ENCODE measurements at places on chromosomes 12 and 14. TPM values are rescaled to one million over a fixed set of nuclear protein-coding genes. Genes with fewer than 3 reads are reported as not detected.

DNA sequence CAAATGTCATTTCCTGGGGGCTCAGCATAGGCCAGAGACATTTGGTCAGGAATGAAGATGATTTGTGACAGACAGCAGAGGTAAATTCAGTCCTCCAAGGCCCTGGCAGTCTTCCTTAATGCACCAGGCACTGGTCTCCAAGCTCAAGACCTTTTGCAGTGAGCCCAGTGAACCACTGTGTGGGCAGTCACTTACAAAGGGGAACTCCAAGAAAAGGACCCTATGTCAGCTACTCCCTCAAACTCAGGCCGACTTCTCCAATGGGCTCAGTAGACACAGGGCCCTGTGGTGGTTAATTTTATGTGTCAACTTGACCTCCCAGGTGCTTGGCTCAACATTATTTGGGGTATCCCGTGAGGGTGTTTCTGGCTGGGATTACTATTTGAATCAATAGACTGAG lies 29.3 kb upstream of the PLEK2 start:
- no peak overlapping the region for H3K4me3 ChIP-seq
- no peak overlapping the region for H3K27ac ChIP-seq
- peaks cover 27% of the 10 kb centered on the region for H3K27me3 ChIP-seq
- H3K36me3 ChIP-seq: no peaks in the 10 kb centered on the region
- no peaks in the 10 kb centered on the region for H3K4me1 ChIP-seq
- DNase-seq: no peak

DNA sequence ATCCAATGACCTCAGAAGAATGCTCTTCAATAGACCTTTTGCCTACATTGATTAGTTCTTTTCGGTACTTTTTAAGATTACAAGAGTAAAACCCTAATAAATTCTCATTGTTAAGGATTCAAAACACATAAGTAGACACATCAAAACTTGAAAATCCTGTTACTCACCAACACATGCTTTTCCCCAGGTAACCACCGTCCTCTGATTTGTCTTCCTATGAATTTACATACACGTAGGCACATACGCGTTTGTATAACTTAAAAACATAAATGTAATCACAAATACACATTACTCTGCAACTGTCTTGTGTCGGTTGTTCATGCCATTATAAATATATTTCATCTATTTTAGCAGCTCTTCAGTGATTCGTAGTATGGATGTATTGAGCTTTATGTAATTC lies 910 bp upstream of the WASHC4 start:
- peaks cover 26% of the 10 kb centered on the region for H3K4me1 ChIP-seq
- DNase-seq: no peak
- peak overlapping the region; percentile 85 for H3K27ac ChIP-seq
- peaks cover 23% of the 10 kb centered on the region for H3K27me3 ChIP-seq
- peak overlapping the region; percentile 96 for H3K4me3 ChIP-seq

DNA sequence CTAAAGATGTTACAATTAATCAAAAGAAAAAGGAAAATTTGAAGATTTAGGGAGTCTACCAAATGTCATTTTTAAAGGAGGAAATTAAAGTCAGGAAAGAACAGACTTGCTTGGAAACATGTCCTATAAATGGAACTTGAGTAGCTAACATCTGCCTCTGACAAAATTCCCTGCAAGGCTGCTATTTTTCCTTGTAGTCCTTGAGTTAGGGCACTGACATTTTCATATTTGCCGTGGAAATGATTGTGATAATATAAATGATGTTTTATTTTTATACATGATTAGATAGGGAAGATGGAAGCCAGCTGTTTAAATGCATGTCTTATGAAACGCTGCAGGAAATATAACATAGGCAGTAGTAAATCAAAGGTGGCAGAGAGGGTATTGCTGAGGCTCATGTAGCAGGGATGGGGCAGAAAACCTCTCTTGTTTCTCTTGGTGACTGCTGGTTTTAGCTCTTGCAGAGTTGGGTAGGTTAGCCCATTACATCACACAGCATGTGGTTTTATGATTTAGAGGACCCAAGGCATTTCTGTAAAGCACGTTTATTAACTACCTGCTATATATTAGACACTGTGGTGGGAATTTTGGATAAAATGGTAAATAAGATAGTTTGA lies 21.7 kb downstream of the NUBPL start:
- no peak overlapping the region for H3K27ac ChIP-seq
- no peaks in the 10 kb centered on the region for H3K36me3 ChIP-seq
- DNase-seq: no peak
- no peaks in the 10 kb centered on the region for H3K27me3 ChIP-seq

The RASSF9 gene
- not detected for total RNA-seq

The LRP10 gene
- total RNA-seq: 38.9 TPM

All from activated T-helper 2 cell treated with anti-CD3 and anti-CD28 coated beads, Interferon-gamma antibody, Interleukin-2, Interleukin-4, amounts not matched to agents 10 μg/mL and 5 μg/mL and 100 μg/mL, durations not matched to agents 14 hours and 24 hours and 36 hours (primary cell).